ENCODE measurements at places on chromosomes 3 and 15.

DNA sequence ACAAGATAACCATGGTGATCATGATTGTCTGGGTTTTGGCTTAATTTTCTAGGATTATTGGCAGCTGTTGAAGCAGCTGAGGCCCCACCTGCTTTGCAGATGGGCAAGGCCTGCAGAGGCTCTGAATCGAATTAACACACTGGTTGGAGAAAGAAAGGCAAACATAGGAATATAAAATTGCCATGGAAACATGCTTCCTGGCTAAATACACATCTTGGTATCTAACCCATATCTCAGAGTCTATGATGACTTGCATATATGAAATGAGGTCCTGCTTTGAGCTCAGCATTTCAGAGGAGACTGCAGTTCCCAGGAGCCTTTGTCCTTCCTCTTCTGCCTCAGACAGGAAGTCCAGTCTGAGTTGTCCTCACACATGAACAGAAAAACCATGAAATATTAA is 24.3 kb upstream of the SV2B start:
- peak; percentile 30 for DNase-seq

DNA sequence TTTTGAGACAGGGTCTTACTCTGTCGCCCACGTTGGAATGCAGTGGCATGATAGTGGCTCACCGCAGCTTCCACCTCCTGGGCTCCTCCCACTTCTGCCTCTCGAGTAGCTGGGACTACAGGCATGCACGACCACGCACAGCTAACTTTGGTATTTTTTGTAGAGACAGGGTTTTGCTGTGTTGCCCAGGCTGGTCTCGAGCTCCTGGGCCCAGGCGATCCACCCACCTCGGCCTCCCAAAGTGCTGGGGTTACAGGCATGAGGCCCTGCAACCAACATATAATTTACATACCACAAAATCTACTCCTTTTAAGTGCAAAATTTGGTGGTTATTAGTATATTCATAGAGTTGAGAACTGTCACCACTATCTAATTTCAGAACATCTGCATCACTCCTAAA is 31.7 kb downstream of the CCDC14 start:
- no peak for DNase-seq

DNA sequence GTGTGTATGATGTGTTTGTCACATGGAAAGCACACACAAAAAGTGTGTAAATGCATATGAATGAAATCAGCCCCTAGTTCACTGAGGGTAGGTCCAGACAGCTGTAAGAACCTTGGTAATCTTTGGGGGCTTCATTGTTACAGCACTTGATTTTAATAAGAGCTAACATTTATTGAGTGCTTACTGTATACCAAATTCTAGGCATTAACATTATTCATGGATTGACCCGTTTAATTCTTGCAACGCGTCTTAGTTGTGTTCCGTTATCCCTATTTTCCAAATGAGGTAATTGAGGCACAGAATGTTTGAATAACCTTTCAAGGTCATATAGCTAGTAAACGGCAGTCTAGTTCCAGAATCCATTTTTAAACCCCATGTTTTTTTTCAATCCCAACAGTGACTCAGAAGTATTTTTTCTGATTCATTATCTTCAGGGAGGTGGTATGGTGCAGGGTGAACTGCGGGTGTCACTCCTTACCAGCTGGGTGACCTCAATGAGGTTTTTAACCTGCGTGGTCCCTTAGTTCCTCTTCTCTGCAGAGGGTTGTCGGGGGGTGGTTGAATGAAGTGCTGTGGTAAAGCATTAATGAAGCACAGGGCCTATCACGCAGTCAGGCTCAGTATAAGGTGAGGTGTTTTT is 14.2 kb downstream of the RAB8B start:
- no peak for DNase-seq

GRCh38 chr15:75720787-75721479 is 8.3 kb upstream of the CSPG4 start:
- DNase-seq, result peak; percentile 98

GRCh38 chr3:14716591-14716990 is 41.6 kb downstream of the C3orf20 start:
- no peak for DNase-seq

- DNase-seq, result no peak
These were observed 31.4 kb downstream of the HRH1 start for GRCh38 chr3:11185564-11186317.

DNA sequence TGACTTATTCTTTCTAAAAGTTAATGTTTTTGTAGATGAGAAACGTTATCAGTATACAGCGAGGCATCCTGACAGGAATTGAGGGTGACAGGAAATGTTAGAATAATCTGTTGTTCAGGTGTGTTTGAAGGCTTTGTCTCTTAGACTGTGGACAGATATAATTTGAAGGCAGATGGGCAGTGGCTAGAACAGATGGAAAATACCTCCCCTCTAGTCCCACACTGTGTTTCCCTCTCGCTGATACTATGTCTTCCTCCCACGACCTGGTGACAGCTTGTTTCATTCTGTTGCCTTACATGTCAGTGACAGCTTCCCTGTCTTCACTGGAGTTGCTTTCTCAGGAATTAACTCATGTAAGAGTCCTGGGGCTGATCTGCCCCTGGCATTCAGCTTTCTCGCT is 125.3 kb downstream of the MYRIP start:
- no peak for DNase-seq

DNA sequence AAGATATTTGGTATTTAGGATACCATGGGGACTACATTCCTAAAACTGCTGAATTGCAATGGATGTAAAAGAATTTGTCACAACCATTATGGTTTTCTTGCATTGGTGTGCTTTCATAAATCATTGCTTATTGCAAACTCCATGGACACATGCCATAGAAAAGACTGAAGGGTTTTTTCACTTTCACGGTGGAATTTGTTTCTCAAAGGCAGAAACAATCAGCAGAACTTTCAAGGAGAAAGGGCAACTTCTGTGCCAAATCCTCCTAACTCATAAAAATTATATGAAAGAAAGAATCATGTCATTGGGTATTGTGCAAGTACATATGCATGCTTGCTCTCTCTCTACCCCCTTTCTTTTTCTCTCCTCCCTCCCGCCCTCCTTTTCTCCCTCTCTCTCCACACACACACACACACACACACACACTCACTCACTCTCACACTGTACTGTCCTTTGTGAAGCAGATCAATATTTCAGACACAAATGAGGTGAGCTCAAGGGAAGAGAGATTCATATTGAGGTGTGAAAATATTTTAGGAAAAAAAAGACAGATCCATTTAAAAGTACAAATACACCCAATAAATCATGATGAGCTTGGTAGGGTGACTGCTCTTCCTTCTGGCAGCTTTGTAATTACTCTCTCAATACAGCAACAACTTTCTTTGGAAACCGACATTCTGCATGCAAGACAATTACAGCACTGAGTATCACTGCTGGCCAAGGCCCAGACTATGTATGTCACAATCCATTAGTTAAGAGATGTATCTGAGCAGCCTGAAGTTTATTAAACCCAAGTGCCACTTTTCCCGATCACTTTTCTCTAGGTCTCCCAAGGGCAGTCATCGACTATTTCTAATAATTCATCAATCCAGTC is 492.6 kb downstream of the TUSC7 start:
- DNase-seq, result no peak

- DNase-seq, result peak; percentile 47
These were observed 225.6 kb downstream of the TIGIT start for GRCh38 chr3:114519415-114519814.

GRCh38 chr15:29672923-29673809 is 149.1 kb downstream of the TJP1 start:
- DNase-seq, result no peak

GRCh38 chr3:25365636-25366035 is 62.4 kb upstream of the RARB start:
- no peak for DNase-seq

DNA sequence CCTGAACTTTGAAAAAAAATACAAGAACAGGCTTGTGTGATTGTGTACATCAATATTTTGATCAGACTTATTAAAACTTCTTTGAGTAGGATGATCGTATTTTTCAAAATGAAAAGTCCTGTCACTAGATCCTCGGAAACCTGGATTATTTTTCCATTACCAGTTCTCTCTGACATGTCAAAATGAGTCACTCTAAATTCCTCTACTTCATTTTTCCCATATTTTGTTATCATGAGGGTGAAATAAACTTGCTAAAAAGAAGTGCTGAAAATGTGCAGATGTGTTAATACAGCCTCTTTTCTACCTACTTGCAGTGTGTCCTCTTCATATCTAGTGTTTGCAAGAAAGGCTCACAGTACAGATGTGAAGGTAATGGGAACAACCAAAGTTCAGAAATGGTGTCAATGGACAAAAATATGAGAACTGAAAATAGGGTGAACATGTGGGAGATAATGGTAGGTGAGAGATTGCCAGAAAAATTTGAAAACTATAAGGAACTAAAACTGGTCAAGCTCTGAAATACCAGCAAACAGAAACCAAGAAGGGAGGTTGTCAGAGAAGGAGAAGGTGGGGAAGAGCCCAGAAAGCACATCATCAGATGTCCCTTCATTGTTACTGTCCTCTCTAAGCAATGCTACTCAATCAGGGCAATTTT is 108.2 kb downstream of the EOMES start:
- no peak for DNase-seq

GRCh38 chr3:17030956-17031652 is 146.3 kb downstream of the PLCL2 start:
- DNase-seq, result peak; percentile 6

DNA sequence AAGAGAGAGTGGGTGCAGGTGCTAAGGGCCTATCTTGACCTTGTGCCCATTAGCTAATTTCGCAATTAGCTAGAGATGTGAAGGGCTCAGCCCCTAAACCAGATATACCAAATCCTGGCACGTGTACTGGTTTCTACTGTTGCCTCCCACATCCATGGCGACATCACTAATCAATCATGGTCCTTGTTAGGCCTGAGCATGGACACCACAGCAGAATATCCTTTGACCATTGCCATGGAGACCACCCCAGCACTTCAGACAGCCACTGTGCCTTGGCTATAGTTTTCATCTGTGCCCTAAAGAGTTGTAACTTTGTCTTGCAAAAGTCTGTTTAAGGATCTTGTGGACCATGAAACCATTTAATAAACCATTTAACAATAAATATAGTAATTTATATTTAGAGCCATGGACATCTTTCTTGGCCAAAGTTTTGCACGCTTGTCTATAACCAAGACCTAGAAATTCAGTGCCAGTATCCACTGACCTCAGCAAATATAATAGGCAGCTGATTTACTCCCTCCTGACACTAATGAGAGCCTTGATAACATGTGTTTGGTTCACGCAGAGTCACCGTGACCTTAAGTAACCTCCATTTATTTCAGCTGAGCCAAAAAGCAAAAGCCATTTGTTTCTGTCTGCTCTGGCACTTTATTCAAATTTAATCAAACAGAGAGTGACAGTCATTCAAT is 43.4 kb downstream of the COLQ start:
- no peak for DNase-seq

- DNase-seq, result peak; percentile 50
These were observed 1092.3 kb downstream of the TUSC7 start for GRCh38 chr3:117801912-117802239.

- DNase-seq, result no peak
These were observed 61.9 kb downstream of the EIF3J start for GRCh38 chr15:44598892-44599291.

- DNase-seq, result peak; percentile 95
These were observed 252 bp upstream of the ARMC8 start for GRCh38 chr3:138186803-138187295.

- no peak for DNase-seq
These were observed 15.5 kb downstream of the CCR5 start for GRCh38 chr3:46386205-46386604.

- no peak for DNase-seq
These were observed 221.1 kb upstream of the TLE3 start for GRCh38 chr15:70318594-70319465.

- DNase-seq, result no peak
These were observed 53.9 kb upstream of the SLC6A11 start for GRCh38 chr3:10762116-10762515.

DNA sequence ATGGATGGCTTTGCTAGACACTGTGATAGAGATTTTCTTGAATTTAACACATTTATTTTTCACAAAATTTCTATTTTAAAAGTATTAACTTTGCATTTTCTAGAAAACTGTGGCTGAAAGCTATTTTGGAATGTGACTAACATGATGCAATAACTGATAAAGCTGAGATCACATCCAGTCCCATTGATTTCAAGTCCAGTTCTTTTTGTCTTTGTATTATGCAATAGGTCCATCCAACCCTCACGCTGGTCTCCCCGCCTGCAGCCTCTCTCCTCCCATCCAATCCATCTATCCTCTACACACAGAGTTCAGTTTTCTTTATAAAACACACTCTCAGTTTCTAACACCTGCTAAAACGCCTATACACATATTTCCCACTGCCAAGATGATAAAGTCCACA is 178.8 kb downstream of the CNTN3 start:
- DNase-seq, result no peak

DNA sequence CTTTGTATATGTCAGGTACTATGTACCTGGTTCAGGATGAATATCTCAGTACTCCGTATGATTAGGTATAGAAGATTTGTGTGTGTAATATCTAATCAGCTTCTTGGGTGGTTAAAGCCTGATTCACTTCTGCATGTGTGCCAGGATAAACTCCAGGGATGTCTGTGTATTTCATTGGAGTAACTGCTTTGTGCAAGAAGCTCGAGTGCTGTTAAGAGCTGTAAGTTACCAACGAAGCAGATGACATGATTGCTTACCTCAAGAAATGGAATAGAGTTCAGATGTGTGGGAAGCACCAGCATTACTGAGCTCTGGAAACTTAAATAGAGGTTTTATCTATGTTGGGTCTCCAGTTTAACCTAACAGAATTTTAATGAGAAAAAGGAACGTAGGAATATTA is 23.7 kb downstream of the FAM98B start:
- DNase-seq, result no peak

DNA sequence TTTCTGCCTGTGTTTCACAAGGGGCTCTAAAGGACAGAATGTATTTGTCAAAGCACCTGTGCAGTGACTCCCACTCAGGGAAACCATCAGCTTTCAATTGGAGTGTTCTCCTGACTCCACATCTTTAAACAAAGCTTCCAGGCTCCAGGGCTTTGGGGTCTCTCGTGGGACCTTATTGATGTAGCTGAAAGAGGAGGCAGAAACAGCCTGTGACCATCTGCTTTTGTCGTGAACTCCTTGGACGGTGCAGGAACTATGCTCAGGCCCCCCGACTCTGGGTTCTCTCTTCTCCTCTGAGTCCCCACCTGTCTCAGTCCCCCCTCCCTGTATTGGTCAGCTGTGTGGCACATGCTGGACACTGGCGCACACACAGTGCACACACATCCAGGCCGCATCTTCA is 486.8 kb downstream of the GABRG3 start:
- no peak for DNase-seq

GRCh38 chr15:69742361-69742760 is 289.7 kb downstream of the RPLP1 start:
- no peak for DNase-seq

- DNase-seq, result peak; percentile 55
These were observed 29.3 kb downstream of the NGRN start for GRCh38 chr15:90294601-90295269.

Measured in NCI-H82 (cell line).